ENCODE measurements at places on chromosomes 6 and 20. TPM values are rescaled to one million over a fixed set of nuclear protein-coding genes. Genes with fewer than 3 reads are reported as not detected.

PI3 gene
- not detected for total RNA-seq

PANK2 gene
- 74.4 TPM for total RNA-seq

GRCh38 chr6:40965046-40965445 is 74.0 kb downstream of the UNC5CL start:
- H3K4me3 ChIP-seq, result no peak overlapping the region
- H3K4me1 ChIP-seq, result peaks cover 19% of the 10 kb centered on the region
- H3K36me3 ChIP-seq, result no peaks in the 10 kb centered on the region
- DNase-seq, result no peak

DNA sequence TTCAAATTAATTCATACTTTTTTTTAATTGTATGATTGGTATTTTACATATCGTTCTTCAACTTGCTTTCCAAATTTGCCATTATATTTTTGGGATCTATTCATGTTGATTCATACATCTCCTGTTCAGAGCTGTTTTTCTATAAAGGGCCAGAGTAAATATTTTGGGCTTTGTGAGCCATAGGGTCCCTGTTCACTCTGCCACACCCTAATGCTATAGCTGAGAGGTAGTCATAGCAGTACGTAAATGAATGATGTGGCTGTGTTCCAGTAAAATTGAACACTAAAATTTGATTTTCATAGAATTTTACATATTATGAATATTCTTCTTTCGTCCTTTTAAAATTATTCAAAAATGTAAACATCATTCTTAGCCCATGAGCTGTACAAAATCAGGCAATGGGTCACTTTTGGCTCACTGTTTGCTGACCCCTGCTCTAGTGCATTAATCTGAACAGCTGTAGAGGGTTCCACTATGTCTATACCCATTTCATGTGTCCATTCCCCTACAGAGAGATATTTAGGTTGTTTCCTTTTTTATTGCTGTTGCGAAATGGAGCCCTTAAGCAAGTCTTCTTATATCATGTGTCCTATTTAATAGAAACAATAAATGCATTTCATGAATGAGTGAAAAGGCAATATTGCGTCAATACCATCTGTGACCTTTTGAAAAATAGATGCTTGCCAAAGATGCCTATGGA is 136.4 kb upstream of the SALL4 start:
- no peak overlapping the region for H3K27ac ChIP-seq
- DNase-seq, result no peak
- no peaks in the 10 kb centered on the region for H3K4me1 ChIP-seq
- no peaks in the 10 kb centered on the region for H3K36me3 ChIP-seq

GRCh38 chr6:81900616-81901015 is 148.1 kb upstream of the TENT5A start:
- H3K27me3 ChIP-seq, result no peaks in the 10 kb centered on the region
- no peaks in the 10 kb centered on the region for H3K36me3 ChIP-seq
- H3K27ac ChIP-seq, result no peak overlapping the region
- no peak overlapping the region for H3K4me3 ChIP-seq
- no peak for DNase-seq

DNA sequence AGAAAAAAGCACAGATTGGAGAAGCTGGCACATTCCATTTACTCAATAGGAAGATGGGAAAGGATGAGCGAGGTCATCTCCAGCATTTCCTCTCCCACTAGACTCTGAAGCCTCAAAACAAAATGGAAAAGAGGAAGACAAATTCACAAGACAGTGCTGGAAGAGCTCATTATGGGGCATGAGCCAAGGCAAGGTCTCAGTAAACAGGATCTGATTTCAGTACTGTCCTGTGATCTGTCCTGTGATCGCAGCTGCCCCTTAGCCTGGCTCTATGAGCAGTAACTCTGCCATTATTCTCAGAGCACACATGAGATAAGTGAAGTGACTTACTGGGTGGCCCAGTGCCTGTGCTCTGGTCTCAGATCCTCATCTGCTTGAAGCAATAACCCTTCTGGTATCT is 68.1 kb upstream of the SLC4A11 start:
- no peak overlapping the region for H3K27ac ChIP-seq
- no peaks in the 10 kb centered on the region for H3K27me3 ChIP-seq
- no peaks in the 10 kb centered on the region for H3K36me3 ChIP-seq
- no peak for DNase-seq
- H3K4me3 ChIP-seq, result no peak overlapping the region

DNA sequence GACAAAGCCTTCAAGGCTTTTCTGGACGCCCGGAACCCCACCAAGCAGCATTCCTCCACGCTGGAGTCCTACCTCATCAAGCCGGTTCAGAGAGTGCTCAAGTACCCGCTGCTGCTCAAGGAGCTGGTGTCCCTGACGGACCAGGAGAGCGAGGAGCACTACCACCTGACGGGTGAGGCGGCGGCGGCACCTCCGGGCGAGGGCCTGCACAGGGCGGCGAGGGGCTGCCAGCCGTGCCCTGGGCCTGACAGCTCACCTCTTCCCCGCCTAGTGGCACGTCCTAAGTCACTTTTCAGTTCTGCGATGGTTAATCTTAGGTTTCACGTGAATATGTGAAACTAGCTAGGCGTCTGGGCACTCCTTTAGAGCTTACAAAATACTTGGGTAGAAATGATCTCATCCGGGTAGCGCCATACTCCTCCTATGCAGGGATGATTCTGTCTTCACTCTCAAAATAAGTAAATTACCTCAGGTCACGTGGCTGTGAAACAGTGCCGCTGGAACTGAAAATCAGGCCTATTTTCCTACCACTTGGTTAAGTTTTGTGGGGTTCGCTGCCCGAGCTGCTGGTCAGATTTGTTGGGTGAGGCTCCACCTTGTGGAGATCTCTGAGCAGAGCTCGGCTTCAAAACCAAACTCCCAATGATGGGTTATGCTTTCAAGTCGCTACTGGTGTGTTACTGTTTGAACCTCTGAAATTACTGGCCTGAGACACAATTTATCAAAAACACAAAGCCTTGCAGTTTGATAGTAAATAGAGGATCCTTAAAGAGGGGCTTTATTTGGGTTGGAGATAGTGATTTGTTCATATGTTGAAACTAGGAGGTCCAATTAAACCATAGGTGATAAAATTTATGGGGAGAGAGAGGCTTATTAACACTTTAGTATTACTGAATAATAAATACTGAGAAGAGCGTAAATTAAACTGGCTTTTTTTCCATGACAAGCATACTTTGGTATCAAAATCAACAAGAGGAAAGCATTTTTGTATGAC is 15.5 kb upstream of the CLDN20 start:
- no peak overlapping the region for H3K4me3 ChIP-seq
- H3K36me3 ChIP-seq, result peaks cover 15% of the 10 kb centered on the region
- H3K27ac ChIP-seq, result no peak overlapping the region
- no peaks in the 10 kb centered on the region for H3K27me3 ChIP-seq
- DNase-seq, result peak; percentile 25
- no peaks in the 10 kb centered on the region for H3K4me1 ChIP-seq

DNA sequence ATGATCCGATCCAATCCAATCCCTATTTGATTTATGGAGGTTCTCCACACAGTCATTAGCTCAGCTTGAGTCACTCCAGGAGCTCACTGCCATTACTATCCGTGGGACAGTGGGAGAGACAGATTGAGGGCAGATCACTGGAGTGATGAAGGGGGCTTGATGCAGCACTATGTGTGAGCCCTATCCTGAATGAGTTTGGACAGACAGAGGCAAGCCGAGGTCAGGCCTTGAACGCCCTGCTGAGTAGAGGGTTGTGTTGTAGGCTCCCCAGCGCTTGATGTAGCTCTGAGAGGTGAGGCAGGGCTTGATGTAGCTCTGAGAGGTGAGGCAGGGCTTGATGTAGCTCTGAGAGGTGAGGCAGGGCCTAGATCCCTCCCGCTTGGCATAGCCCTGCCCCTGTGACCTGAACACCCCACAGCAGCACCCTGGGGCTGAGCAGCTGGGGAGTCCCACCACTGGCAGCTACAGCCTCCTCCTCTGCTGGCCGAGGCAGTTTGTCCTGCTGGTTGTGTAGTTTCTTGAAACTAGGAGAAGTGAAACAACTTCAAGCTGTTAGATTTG is 58.7 kb downstream of the ZFAND3 start:
- H3K27me3 ChIP-seq, result no peaks in the 10 kb centered on the region
- peaks cover 3% of the 10 kb centered on the region for H3K4me1 ChIP-seq
- peaks cover 7% of the 10 kb centered on the region for H3K36me3 ChIP-seq
- no peak for DNase-seq
- H3K4me3 ChIP-seq, result no peak overlapping the region

DNA sequence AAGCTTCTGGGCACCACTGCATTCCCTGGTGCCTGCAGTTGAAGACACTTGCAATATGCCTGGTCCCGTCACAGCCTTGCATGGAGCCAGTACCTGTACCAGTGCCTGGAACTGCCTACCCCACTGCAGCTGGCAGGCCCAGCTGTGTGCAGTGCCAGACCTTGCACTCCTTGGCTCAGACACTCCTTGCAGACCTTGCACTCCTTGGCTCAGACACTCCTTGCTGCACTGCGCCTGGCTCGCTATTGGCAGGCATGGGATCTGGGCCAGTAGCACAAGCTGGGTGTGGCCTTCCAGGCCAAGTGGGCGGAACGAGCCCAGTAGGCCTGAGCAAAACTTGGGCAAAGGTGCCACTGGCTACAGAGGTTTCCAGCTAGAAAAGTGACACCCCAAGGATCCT is 1189.1 kb downstream of the GRIK2 start:
- H3K4me3 ChIP-seq, result no peak overlapping the region
- no peaks in the 10 kb centered on the region for H3K4me1 ChIP-seq
- no peak for DNase-seq

All from activated CD8-positive, alpha-beta T cell treated with anti-CD3 and anti-CD28 coated beads, Interleukin-2, amount 10 ng/mL, durations not matched to agents 7 days and 5 days (primary cell).